ENCODE measurements at places on chromosomes 13 and 19. TPM values are rescaled to one million over a fixed set of nuclear protein-coding genes. Genes with fewer than 3 reads are reported as not detected.

DNA sequence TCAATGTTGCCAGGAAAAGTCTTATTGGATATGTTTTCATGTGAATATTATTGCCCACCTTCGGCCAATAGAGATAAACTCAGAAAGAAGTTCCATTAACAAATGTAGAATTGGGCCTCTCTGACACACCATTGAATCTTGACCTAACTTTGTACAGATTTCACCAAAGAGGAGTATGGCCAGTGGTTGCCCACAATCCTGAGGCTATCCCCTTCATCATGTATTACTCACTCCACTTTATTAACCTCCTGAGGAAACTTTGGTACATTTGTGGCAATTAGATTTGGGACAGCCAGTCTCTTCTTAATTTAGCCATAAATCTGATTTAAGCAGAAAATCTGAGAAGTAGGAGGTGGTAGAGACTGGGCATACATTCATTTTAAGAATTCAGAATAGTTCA lies 53.3 kb upstream of the POSTN start:
- DNase-seq, result no peak

DNA sequence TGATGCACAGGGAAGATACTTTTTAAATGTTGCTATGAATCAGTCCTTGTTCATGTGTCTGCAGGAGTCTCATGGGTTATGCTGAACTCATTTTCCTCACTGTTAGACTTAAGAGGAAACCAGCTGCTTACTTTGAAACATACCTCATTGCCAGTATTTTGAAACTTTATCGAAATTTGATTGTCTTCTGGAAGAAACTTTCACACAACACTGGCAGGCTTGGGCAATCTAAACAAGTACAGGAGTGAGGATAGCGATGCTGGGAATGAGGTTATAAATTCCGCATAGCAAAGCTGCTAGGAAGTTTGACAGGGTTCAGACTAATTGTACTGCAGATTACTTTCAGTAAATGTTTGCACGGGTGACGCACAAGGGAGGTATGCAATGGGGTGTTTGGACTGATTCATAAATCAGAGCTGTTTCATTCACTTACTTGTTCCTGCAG lies 245.7 kb downstream of the DNAJC15 start:
- no peak for DNase-seq

- no peak for DNase-seq
Observed at GRCh38 chr13:62483774-62484173, 1068.1 kb upstream of the PCDH20 start.

DNA sequence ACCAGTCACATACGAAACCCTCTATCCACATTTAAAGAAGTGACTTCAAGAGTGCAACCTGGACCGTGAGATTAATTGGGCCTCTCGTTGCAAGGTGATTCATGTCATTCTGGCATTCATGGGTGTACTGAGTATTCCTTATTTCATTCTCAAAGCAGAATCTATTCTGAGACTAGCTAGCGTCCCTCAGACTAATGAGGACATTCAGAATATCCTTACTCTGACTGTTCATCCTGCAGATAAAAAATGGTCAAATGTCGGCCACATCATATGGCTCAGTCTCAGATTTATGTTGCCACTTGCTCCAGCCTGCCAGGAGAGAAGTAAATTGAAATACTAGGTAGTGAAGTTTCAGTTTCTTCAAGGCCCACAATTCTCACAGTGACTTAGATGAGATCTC lies 7.3 kb downstream of the ACOD1 start:
- no peak for DNase-seq

- no peak for DNase-seq
Observed at GRCh38 chr19:45074744-45075300, 1.5 kb downstream of the ZNF296 start.

DNA sequence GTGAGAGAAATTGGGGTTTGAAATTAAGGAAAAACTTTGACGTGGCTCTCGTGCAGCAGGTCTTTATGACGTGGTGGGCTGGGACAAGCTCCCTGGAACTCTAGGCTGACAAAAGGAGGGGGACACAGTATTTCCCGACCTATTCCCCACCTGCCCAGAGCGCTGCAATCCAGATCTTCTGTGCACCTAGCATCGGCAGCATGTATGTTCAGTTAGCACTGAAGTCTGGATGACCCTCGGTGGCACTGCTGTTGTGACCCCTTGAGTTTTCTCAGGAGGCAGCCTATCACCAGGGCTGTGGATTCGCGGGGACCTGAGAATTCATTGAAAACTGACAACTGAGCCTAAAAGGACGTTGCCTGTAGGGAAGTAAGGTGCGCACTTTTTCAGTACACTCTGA lies 9.1 kb upstream of the ZNF536 start:
- no peak for DNase-seq

DNA sequence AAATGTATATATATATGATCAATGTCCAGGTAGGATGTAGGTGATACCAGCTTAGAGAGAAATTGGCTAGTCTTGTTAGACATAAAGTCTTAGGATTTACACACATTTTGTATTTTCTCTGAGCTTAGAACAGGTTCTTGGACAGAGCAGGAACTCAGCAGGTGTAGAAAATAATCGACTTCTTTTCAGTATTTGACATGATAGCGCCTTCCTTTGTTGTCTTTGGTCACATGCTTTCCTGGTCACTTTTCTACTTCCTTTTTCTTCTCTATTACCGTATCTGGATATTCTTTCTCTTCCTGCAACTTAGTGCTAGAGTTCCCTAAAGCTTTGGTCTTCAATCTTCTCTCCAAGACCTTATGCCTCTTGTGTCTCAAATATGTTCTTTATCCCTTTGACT lies 107.4 kb downstream of the LRCH1 start:
- DNase-seq, result no peak

GRCh38 chr13:46603165-46603603 lies 50.2 kb downstream of the LRCH1 start:
- no peak for DNase-seq

The NKPD1 gene
- 0.18 TPM for total RNA-seq

GRCh38 chr19:7763696-7764095 lies 653 bp downstream of the CLEC4M start:
- no peak for DNase-seq
